Posterior vena cava (tissue), 2 donors: ENCODE measurements at places on chromosomes 1 and 21. TPM values are rescaled to one million over a fixed set of nuclear protein-coding genes. Genes with fewer than 3 reads are reported as not detected.
A peak's percentile ranks its signal among the peaks of the same experiment; 100 is the strongest.

DNA sequence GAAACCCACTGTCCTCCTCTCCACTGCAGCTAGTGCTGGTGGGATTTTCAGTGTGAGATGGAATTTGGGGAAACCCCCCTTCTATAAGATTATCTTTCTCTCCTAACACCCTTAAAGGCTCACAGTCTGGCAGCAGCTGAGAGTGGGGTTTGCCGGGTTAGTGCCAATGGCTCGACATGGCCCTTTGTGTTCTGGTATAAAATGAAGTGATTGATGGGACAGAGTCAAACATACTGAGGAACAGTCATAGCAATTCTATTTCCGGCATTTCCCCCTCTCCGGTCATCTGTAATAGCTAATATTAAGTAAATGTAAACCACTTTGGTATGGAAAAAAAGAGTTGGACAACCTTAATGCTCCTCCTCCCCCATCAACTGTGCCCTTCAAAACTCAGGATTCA is 37.6 kb downstream of the TFF3 start:
- no peak for DNase-seq

DNA sequence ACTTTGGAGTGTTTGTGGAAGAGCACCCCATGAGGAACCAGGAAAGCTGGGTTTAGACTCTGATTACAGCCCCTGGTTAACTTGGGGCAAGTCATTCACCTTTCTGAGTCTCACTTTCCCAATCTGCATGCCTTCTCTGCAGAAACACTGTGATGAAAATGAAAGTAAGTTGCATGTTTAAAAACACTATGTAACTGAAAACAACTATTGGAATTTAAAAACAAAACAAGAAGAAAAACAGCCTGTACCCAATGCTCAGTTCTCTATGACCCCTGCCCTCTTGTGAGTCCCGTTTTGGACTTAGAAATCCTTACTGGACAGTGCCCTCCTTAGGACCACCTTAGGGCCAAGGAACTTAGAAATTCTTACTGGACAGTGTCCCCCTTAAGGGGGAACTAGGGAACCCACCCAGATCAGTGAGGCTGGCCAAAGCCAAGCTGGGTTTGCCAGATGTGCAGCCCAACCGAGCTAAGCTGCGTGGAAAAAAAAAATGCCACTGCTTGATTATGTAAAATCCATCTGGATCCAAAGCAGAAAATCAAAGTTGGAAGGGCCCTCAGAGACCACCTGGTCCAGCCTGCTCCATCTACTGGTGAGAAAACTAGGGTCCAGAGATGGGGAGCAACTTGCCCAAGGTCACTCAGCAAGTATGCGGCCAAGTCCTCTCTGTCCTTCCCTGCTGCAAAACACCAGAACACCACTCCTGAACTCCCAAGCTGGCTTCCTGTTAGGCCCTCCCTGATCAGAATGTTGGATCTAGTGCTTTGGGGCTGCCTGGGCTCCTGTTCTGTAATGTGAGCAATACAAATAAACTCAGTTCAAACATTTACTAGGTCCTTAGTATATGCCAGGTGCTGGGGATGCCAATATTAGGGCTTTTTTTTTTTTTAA is 77.7 kb downstream of the MRPL37 start:
- no peak for DNase-seq

DNA sequence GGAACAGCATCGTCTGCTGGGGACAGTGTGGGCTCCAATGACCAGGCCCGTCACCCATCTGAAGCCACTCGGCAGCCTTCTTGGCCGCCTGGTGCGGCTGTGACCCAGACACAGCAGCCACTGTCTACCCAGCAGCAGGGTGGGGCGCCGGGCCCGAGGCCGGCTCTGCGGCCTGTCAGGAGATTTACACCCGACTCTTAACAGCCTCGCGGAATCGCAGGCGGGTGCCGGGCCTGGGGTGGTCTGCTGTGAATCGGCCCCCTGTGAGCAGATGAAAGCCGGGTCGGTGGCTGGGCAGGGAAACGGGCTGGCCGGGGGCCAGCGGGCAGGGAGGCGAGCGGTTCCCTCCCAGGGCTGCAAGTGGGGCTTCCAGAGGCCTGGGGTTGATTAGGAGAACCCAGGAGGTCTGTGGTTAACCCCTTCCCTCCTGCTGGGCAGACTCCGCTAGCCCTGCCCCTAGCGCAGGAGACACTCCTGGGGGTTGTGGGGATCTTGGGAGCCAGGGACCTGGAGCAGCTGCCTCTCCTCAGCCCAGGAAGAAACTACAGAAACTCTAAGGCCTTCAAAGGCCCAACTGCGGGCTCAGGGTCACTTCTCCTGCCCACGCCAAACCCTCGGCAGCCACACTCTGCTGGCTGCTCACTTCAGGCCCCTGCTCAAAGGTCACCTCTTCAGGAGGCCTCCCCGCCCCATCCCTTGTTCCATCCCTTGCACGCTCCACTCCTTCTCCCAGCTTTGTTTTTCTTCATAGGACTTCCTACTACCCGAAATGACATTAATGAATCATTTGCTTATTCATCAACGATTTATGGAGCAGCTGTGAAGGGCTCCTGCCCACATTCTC is 15.6 kb downstream of the RUNX3 start:
- DNase-seq: no peak

DNA sequence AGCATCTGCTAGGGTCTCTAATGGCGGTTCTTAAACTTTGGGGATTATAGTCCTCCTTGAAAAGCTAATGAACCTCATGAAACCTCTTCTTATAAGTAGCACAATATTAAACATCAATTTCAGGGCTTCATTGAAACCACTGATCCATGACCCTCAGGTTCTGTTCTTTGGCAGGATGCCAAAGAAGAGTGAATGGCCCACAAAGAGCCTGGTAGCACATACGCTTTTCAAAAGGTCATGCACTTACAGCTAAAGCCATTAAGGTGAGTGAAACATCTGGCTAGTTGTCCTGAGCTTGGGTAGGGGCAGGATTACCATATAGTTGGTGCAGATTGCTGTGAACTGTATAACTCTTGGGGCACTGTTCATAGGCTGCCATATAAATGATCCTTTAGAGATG is 42.3 kb downstream of the MDM4 start:
- no peak for DNase-seq

GRCh38 chr21:25735646-25736597 is 1.1 kb downstream of the GABPA start:
- DNase-seq: peak; percentile 95

DNA sequence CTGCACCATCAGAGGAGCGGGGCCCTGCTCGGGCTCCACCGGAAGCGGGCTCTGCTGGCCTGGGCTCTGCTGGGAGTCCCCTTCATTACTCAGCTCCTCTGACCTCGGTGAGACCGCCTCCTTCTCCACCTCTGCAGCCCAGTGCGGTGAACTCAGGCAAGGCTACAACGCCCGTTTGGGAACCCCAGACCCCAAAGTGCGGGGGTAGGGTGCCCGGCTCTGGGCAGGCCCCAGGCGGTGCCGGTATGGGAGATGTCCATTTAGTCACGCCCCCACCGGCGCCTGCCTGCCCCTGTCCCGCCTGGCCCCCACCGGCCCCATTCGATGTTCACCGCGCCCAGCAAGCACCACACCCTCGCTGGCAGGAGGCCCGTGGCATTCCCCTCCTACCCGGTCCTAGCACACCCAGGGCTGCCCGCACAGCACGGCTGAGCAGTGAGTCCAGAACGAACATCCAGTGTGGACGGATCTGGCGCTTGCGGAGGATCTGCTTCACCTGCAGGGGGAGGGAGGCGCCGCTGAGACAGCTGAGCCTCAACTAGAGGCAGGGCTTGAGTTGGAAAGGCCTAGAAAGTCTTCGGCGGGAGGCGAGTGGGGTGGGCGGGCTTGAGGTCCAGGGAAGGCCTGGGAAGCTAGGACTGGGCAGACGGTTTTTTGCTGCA is 10.0 kb downstream of the MAP3K6 start:
- DNase-seq: no peak

DNA sequence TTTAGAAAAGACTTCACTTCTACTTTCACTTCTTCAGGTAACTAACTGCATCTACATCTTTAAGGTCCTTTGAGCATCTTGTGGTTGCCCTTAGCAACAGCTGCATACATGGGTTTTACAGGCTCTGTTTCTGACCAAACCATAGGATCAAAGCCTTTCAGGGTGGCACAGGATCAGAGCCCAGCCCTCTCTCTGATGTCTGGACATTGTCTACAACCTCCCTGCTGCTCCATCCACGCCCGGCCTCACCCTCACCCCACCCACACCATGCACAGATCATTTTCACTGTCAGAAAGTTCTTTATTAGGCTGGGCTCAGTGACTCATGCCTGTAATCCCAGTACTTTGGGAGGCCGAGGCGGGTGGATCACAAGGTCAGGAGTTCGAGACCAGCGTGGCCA is 5.2 kb downstream of the NCF2 start:
- no peak for DNase-seq

- DNase-seq: no peak
Measured at GRCh38 chr1:244614879-244615278, 38.0 kb upstream of the DESI2 start.

GRCh38 chr1:196660852-196661251 is 9.0 kb downstream of the CFH start:
- DNase-seq: no peak

The KRTAP21-2 gene
- not detected for total RNA-seq

The FAM110D gene
- 4.5 TPM for total RNA-seq

The ADORA1 gene
- total RNA-seq: 1.3 TPM
